ENCODE measurements at places on chromosomes 1 and 21. TPM values are rescaled to one million over a fixed set of nuclear protein-coding genes. Genes with fewer than 3 reads are reported as not detected.

The AKNAD1 gene
- total RNA-seq: not detected

The URB1 gene
- 13.8 TPM for total RNA-seq

The NUP210L gene
- total RNA-seq: 0.30 TPM

DNA sequence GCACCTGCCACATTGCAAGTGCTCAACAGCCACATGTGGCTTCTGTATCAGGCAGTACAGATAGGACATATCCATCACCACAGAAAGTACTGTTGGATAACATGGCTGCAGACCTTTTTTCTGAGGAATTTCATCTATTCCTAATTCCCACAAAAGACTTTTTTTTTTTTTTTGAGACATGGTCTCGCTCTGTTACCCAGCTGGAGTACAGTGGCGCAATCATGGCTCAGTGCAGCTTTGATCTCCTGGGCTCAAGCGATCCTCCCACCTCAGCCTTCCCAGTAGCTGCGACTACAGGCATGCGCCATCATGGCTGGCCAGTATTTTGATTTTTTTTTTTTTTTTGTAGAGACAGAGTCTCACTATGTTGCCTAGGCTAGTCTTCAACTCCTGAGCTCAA is 33.3 kb downstream of the YARS1 start:
- no peak for DNase-seq

The SPRR2A gene
- total RNA-seq: not detected

- no peak for DNase-seq
These were observed 68.1 kb upstream of the SLC45A1 start for GRCh38 chr1:8249838-8250237.

DNA sequence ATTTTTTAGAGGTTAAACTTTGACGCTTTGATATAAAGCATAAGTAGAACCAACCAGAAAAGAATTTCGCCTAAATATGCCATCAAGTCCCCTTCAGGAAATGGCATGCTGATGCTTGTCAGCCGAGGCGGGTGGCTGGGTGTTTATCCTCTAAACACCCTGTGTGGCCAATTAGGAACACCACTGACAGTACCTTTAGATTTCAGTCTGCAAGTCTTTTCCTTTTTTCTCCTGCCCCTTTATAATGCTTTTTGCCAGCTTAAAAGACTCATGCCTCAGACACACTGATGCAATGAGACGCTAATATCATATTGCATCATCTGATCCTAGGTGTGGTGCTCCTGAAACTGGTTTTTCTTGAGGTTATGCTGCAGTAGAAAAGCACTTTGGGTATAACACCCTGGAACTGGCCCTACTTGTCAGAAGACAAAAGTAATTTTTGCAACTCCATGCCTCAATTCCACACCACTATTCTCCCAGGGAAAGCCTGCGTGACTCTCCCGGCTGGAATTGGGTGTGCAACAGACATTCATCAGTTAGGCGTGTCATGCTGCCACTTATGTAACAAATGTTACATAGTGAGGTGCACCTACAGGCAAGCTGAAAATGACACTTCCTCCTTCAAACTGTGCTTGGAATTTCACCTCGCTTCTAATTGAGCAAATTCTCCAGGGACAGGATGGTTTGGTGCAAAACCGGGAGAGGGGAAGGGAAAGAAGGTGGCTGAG is 2.0 kb upstream of the RCC2 start:
- DNase-seq: no peak

DNA sequence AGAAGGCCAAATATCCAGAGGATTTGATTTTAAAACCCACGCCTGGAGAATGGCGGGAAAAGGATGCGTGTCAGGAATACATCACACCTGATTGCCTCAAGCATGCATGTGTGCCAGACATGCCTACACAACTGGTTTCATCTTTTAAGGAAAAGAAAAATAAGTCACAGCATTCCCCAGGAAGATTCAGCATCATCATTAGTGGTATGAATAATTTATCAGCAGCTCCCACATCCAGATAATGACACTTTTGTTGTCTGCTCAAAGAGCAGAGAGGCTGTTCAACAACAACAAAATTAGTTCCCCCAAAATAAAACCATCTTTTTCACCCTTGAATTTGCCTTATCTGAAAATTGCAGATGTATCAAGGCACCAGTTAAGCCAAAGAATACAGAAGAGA is 328.6 kb upstream of the C1orf87 start:
- DNase-seq: no peak

DNA sequence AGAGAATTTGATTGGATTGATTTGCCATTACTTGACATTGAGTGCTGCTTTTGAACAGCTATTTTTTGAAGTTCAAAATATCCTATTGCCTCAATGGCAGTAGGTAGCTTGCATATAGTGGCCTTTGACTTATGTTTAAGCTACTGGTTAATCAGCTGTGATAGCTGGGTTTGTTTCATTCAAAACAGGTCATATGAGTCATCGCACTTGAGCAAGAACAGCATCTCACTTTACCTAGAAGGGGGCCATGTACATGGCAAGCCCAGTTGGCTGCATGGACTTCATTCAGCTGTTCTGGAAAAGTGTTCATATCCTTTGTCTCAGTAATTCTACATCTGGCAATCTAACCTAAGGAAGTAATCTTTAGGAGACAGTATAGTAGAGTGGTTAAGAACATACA is 29.0 kb upstream of the ARID1A start:
- no peak for DNase-seq

The FOXO6 gene
- 2.1 TPM for total RNA-seq

DNA sequence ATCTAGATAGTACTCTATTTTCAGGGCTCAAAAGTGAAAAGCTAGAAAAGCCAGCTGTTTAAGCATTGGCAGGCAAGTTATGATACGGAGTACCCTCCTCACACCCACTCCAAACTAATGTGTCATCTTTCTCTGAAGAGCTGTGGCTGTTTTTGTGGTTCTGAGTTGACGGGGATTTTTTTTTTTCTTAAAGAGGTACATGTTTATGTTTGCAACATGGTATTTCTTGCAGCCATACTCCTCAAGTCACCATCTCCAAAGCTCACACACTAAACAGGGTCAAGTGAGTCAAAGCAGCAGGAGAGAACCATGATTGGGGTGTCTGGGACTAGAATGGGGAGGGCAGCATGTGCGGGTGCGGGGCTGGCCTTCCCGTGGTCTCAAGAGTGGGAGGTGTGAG is 347.2 kb downstream of the DISC1 start:
- DNase-seq: no peak

The ERVH48-1 gene
- total RNA-seq: not detected

GRCh38 chr1:199489594-199489993 is 537.9 kb upstream of the NR5A2 start:
- no peak for DNase-seq

The FCGR1A gene
- total RNA-seq: 1.2 TPM

The OR2L5 gene
- total RNA-seq: not detected

GRCh38 chr1:228735871-228736586 is 750 bp downstream of the RHOU start:
- DNase-seq: peak; percentile 37

The TNFSF4 gene
- 0.44 TPM for total RNA-seq

DNA sequence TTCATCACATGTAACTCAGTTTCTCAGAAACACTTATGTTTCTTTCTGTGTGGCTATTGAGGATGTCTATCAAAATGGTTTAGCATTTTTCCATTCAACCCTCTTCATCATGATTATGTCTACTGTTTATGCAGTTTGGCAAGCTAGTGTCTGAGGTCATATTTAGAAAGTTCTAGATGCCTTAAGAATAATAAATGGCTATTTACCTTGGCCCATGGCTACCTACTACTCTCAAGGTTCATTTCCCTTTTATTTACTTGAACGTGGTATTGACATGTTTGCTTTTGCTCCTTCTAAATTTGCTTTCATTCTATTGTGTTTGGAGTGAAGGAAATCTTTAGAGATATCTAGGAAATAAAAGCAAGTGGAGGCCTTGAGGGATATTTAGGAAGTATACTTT is 193.7 kb upstream of the OLFM3 start:
- no peak for DNase-seq

GRCh38 chr21:35265170-35265877 is 216.2 kb upstream of the RUNX1 start:
- no peak for DNase-seq

The TBX19 gene
- 0.33 TPM for total RNA-seq

DNA sequence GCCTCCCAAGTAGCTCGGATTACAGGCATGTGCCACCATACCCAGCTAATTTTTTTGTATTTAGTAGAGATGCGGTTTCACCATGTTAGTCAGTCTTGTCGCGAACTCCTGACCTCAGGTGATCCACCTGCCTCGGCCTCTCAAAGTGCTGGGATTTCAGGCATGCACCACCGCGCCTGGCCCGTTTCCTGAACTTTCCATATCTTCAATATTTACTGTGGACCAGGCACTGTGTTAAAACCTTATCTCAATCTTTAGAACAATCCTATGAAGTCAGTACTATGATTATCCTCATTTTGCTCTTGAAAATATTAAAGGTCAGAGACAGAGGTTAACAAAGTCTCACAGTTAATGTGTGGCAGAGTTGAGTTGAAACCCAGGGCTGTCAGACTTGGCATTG is 1.6 kb upstream of the ADCY10 start:
- DNase-seq: no peak

The OR10Z1 gene
- total RNA-seq: not detected

DNA sequence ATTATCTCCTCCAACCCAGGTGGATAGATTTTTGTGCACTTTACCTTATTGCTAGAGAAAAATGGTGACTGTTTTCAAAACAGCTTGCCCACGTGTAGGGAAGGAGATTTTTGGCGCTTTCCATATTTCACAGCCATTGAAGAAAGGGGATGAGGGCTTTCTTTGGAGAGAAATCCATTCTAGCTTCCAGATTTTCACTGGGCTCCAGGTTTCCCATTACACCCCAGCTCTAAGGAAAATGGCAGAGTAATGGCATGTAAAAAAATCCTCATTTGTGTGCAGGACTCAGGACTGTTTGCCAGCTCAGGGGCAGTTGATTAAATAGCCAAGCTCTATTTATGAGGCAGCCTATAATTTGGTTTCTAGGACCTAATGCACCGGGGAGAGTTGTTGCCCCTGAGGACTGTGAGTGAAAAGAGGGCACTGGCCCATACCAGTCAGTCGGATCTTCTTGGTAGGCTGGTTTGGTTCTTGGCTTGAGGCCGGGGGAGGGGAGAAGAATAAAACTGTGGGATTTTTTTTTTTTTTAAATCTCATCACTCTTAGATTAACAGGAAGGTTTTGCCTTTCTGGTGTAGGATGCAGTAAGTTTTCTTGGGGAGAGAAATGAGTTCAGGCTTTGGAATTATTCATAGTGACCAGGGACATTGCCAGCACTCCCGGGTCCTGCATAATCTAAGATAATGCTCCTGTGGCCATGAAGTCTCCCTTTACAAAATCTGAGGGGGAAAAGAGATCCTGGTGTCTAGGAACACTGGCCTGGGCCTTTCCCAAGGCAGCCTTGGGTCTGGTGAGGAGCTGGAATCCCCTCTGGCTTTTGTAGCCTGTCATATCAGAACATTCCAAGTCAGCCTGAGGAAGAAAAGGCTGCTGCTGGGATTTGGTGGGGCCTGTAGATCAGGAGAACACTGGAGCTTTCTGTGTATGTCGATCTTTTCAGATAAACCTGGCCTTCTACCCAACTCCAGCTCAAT is 1.9 kb upstream of the ARID1A start:
- no peak for DNase-seq

DNA sequence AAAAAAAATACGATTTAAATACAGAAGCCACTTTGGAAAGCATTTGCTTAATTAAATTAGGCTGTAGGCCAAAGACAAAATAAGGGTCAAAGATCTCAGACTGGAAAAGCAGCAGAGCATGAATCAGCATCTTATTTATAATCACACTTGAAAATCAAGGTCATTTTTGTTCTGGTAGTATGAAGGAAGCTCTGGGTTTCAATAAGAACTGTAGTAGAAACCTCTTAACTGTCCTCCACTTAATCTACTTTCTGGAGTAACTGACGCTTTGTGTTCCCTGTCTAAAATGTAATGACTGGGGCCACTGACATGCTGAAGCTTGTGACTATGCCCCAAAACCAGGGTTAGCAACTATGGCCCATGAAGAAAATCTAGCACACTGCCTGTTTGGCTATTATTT is 450.7 kb upstream of the ZP4 start:
- DNase-seq: no peak

The DIPK1A gene
- 5.0 TPM for total RNA-seq

GRCh38 chr1:209697126-209697525 is 7.5 kb upstream of the HSD11B1 start:
- DNase-seq: no peak

The OR2M3 gene
- not detected for total RNA-seq

GRCh38 chr1:192793983-192794767 is 14.7 kb upstream of the RGS2 start:
- no peak for DNase-seq

- no peak for DNase-seq
These were observed 1.1 kb downstream of the BSDC1 start for GRCh38 chr1:32393136-32393535.

- DNase-seq: no peak
These were observed 17.2 kb upstream of the NCF2 start for GRCh38 chr1:183607322-183607980.

GRCh38 chr21:46205766-46206162 is 21.5 kb upstream of the SPATC1L start:
- DNase-seq: peak; percentile 10

The C1orf141 gene
- not detected for total RNA-seq

DNA sequence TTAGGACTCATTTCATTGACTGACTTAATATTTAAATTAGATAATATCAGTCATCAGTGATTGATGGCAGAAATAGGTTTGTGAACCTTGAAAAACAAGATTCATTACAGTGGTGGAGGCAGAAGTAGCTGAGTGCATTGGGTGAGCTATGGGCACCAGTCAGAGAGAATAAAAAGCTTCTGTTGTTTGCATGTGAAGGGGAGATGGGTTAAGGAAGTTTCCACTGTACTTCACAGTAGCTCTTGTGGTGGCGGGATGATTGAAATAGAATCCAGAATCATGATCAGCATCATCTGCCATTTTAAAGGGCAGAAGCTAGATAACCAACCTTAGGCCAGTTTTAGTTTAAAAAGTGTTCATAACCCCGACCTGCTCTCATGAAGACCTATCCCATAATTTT is 66.2 kb downstream of the DTL start:
- DNase-seq: no peak

- no peak for DNase-seq
These were observed 98.6 kb upstream of the ZNF644 start for GRCh38 chr1:91120421-91120820.

DNA sequence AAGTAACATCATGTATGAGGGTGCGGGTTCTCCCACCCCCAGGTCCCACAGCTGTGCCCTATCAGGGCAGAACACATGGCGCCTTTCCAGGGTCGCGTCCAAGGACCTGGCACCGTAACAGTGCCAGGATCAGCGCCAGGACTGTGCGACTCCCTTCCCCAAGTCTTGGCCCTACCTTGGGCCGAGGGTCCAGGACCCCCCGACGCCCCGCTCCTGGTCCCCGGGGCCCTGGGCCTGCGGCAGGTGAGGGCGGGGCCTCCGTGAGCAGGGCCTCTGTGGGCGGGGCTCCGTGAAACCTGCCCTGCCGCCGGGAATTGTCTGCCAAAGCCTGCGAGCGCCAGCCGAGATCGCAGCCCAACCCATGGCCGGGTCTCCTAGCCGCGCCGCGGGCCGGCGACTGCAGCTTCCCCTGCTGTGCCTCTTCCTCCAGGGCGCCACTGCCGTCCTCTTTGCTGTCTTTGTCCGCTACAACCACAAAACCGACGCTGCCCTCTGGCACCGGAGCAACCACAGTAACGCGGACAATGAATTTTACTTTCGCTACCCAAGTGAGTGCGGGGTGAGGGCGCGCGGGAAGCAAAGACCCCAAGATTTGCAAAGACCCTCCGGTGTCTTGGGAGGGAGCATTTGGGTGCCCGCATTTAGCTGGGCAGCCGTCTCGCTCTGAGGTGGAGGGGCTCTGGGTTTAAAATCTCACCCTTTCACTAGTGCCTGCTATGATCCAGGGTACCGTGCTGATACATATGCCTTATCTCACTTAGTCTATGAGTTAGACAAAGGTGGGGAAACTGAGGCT is at the start of gene RHBG:
RHBG (plus strand) TSS at position 323 of the 796 bp plus-strand sequence; CDS start at position 362, 39 bp downstream.
- DNase-seq: peak; percentile 35

GRCh38 chr1:45221716-45222115 is 15.3 kb upstream of the ZSWIM5 start:
- DNase-seq: no peak

The ARMH1 gene
- 1.1 TPM for total RNA-seq
